ENCODE measurements at places on chromosomes 13 and 19. TPM values are rescaled to one million over a fixed set of nuclear protein-coding genes. Genes with fewer than 3 reads are reported as not detected.

The KLK4 gene
- total RNA-seq: 3.5 TPM

The NAPSA gene
- total RNA-seq: 0.55 TPM

The CPAMD8 gene
- total RNA-seq: 3.4 TPM

The MYPOP gene
- total RNA-seq: 11.9 TPM

The C19orf47 gene
- 14.7 TPM for total RNA-seq

The ZNF681 gene
- total RNA-seq: 3.1 TPM

The VSTM1 gene
- not detected for total RNA-seq

The ZNF528 gene
- total RNA-seq: 13.6 TPM

The GPR108 gene
- total RNA-seq: 128 TPM

The RBM26 gene
- 28.6 TPM for total RNA-seq

The NKG7 gene
- 5.0 TPM for total RNA-seq

The GIPR gene
- total RNA-seq: 22.6 TPM

The RNF225 gene
- total RNA-seq: not detected

The KLHL26 gene
- 8.5 TPM for total RNA-seq

The NXNL1 gene
- not detected for total RNA-seq

The ZNF486 gene
- 2.4 TPM for total RNA-seq

The CHAMP1 gene
- total RNA-seq: 16.6 TPM

The ZNF491 gene
- 2.7 TPM for total RNA-seq
